Right ventricle myocardium superior (tissue), 1 donor: ENCODE measurements at places on chromosomes 1 and 21.
A peak's percentile ranks its signal among the peaks of the same experiment; 100 is the strongest.

- DNase-seq: no peak
These were observed 9.9 kb upstream of the NDC1 start for GRCh38 chr1:53847980-53848379.

DNA sequence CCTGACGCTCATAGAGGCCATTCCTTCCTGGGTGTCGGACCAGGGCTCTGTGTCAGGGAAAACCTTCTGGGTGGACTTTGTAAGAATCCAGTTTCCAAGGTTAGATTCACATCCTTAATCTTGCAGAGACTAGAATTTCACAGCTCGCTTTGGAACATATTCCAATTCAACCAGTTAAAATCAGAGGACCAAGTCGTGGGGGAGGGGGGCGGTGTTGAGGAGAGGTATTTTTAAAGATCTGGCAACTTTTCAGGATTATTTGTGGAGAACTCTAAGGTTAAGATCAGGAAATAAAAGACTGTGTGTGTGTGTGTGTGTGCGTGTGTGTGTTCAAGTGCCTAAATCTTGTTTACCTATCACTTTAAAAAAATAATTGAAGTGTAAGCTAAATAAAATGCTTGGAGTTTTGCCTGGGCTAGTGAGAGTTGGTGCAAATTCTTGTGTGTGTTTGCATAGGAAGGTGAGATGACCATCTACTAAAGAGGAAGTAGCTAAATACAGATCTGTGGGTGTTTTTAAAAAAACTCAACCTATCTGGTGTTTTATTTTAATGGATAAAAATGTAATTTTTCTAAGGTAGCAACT, 21.8 kb downstream of the TENT5C start:
- DNase-seq: no peak

DNA sequence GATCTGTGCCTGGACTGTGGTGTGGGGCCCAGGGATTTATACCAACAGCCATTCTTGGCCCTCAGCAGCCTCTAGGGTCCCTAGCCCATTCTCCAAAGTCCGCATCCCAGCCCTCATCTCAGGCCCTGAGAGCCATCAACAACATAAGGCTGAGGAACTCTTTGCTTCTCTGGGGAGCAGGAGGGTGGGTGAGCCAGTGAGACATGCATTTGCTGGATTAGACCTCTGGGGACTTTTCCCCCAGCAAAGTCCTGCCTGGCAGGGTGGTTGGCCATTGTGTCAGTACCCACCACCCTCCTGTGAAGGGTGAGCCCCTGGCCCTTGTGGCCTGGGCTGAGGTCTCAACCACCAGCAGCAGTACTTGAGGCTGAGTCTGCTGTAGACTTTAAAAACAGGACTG, 24.2 kb upstream of the FAM20B start:
- no peak for DNase-seq

DNA sequence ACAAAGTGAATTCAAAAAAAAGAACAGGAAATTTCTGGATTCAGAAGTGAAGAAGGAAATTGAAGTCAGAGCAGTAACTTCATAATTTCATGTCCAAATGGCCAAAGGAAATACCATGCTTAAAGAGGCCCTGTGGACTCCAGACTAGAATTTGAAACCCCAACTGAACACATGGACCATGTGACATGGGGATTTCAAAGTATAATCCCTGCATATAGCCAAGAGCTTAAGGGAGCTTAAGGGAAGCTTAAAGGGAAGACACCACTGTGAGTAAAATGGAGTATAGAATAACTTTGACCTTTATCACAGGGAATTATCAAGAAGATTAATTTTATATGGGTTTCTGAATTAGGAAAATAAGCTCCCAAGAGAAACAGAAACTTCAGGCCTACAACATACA, 241.8 kb upstream of the POGK start:
- DNase-seq: no peak

DNA sequence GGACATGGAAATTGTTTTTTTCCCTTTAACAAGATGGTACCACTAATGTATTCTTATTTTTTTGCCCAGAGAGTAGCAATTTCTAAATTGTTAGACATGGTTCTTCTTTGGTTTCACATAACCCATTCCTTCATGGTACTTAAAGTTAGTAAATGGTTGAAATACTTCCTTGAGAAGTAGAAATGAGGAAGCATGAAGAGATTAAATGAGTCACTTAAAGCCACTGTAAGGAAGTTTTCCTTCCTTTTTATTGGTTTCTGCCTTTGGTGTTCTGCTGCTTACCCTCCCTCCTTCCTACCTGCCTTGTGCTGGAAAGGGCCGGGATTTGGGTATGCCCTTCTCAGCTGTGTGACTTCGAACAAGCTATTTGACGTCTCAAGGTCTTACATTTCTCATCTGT, 101.0 kb downstream of the KIF26B start:
- no peak for DNase-seq

- DNase-seq: no peak
These were observed 33.6 kb upstream of the ADARB1 start for GRCh38 chr21:45040739-45041138.

DNA sequence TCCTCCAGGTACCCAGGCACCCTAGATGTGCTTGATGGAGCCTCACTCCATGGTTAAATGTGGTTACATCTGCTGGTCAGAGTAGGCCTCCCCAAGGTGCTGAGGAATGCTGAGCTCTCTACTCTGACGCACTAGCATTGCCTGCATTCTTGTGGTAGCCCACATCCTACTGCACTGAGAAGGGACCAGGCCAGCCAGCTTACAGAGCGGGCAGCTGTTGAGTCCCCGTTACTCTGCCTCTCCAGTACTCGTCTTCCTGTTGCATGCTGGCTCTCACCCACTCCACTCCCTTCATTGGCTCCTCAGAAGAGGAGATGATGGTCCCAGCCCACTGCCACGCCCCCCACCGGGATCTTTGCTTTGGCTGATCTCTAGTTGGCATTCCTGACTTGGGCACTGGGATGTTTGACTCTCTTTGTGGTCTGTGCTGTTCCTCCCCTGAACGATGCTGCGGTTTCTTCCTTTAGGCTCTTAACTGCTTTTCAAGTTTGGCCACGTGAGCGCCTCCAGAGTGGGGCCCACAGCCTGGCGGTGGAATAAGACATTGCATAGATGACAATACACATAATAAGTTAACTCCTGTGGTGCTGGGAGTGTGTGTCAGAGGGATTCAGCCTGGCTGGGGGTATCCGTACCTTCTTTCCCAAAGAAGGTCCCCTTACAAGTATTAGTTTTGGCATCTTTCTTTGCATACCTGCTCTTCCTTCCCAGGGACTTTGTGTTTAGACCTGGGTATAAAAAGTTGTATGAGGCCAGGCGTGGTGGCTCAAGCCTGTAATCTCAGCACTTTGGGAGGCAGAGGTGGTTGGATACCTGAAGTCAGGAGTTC, 18.6 kb downstream of the AZIN2 start:
- DNase-seq: peak; percentile 47

- no peak for DNase-seq
These were observed 45.8 kb downstream of the COLGALT2 start for GRCh38 chr1:183991756-183992155.

- DNase-seq: no peak
These were observed 22.4 kb upstream of the BCAR3 start for GRCh38 chr1:93704052-93704451.

GRCh38 chr1:223019256-223019655, 123.8 kb downstream of the TLR5 start:
- DNase-seq: no peak

GRCh38 chr1:208105756-208106155, 138.4 kb downstream of the PLXNA2 start:
- no peak for DNase-seq

DNA sequence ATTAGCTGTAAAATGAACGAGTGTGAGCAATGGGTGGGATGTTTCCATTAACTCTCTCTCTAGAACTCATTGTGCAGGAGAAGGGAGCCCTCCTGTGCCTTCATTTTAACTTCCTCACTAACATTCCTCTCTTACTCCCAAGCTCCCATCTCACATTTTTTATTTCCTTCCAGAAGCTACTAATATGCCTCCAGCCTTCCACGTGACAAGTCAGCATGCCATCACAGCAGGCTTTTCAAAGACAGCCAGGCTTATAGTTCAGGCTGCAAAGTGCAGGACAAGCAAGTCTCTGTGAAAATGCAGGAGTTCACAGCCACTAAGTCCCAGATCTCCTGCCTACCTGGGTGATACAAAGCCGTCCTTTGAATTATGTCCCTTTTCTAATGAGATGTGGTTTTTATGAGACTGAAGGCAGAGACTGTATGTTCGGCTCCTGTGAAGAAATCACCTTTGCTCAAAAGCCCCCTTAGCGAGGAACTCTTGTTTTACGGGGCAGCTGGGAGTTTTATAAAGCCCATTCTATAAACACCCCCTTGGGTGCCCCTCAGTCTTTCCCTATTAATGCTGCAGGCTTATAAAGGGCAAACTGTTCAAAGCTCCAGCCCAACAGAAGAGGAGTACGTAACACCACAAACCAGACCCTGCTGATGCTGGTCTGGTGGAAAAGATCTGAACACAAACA, 14.8 kb upstream of the ANGPTL7 start:
- DNase-seq: no peak

DNA sequence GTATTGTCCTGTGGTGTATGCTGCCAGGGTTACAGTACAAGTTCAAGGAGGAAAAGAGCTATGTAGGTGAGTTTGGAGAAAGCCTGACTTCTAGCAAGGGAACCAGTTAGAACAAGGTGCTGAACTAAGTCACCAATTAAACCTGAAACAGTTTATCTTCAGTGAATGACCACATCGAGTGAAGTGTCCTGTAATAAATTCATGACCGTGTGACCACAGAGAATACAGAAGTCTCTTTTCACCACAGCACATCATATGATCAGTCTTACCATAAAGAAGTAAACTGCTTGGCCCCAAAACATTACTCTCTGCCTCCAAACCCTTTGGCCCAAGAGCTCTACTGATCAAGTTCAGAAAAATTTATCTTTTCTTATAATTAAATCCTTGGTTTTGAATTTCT, 141.4 kb downstream of the DAB1 start:
- no peak for DNase-seq
